ENCODE measurements at places on chromosomes 12 and 14. TPM values are rescaled to one million over a fixed set of nuclear protein-coding genes. Genes with fewer than 3 reads are reported as not detected.

DNA sequence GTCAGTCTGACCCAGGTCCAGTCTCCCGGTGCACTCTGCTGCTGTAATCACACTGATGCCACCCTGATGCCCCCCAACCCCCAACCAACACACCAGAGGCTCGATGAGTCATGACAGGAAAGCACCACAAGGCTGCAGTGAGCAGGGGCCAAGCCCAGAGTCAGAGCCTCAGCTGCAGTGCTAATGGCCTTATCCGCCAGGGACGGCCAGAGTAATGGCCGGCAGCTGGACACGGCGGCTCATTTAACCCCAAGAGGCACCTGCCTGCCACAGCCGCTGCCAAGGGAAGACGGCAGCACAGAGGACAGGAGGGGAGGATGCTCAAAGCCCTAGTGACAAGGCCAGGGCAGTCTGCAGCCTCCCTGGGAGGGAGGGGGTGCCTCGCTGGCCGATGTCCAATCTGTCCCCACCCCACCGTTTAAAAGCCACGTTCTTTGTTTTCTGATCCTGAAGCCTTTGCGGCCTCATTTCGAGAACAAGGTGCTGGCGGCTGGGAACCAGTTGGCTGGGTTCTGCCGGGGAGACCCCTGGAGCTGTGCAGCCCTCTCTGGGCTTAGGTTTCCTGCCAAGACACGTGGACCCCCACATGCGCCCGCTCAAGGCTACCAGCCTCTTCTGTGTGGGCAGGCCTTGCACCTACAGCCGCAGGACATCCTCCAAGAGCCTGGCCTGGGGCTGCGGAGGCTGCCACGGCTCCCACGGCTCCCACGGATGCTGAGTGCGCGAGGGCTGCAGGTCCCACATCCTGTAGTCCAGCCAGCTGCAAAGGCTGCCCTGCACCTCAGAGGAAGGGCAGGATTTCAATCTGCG lies 13.1 kb downstream of the CCDC85C start:
- DNase-seq, result no peak

Gene KRT2
- 0.75 TPM for polyA plus RNA-seq

Gene OS9
- 131 TPM for polyA plus RNA-seq

Gene DDX55
- polyA plus RNA-seq, result 26.5 TPM

All from muscle of arm (tissue), 14 donors.